ENCODE measurements at places on chromosomes 11 and 22. TPM values are rescaled to one million over a fixed set of nuclear protein-coding genes. Genes with fewer than 3 reads are reported as not detected.

The APOA5 gene
- not detected for total RNA-seq

The GALR3 gene
- not detected for total RNA-seq

The CPT1B gene
- 2.2 TPM for total RNA-seq

The FGF19 gene
- total RNA-seq, result 0.16 TPM

The MUC6 gene
- total RNA-seq, result not detected

The PATE4 gene
- total RNA-seq, result not detected

The DRD4 gene
- not detected for total RNA-seq

The KCNJ5 gene
- 12.3 TPM for total RNA-seq

The SLC22A8 gene
- total RNA-seq, result not detected

The UPK2 gene
- 0.30 TPM for total RNA-seq

The MFNG gene
- 4.0 TPM for total RNA-seq

The SCGB2A2 gene
- not detected for total RNA-seq

The LMF2 gene
- 50.8 TPM for total RNA-seq

The MS4A15 gene
- not detected for total RNA-seq

The HOATZ gene
- not detected for total RNA-seq

The SOX6 gene
- total RNA-seq, result 0.94 TPM

The OR5AR1 gene
- not detected for total RNA-seq

The NTM gene
- total RNA-seq, result 17.3 TPM
